IPS DF 6.9 (cell line): ENCODE measurements at places on chromosomes 12 and 14.
A peak's percentile ranks its signal among the peaks of the same experiment; 100 is the strongest.

- no peak overlapping the region for H3K27ac ChIP-seq
- no peak overlapping the region for H3K4me3 ChIP-seq
- H3K27me3 ChIP-seq = no peaks in the 10 kb centered on the region
These were observed 49.5 kb upstream of the NUAK1 start for GRCh38 chr12:106188256-106188655.

GRCh38 chr14:94569381-94570001, 8.2 kb downstream of the SERPINA4 start:
- no peaks in the 10 kb centered on the region for H3K27me3 ChIP-seq
- H3K4me1 ChIP-seq = no peaks in the 10 kb centered on the region
- H3K27ac ChIP-seq = no peak overlapping the region
- DNase-seq = no peak

- no peak overlapping the region for H3K27ac ChIP-seq
- no peaks in the 10 kb centered on the region for H3K27me3 ChIP-seq
- H3K4me1 ChIP-seq = no peaks in the 10 kb centered on the region
- H3K36me3 ChIP-seq = no peaks in the 10 kb centered on the region
These were observed 135.8 kb downstream of the INSM2 start for GRCh38 chr14:35669782-35670181.

DNA sequence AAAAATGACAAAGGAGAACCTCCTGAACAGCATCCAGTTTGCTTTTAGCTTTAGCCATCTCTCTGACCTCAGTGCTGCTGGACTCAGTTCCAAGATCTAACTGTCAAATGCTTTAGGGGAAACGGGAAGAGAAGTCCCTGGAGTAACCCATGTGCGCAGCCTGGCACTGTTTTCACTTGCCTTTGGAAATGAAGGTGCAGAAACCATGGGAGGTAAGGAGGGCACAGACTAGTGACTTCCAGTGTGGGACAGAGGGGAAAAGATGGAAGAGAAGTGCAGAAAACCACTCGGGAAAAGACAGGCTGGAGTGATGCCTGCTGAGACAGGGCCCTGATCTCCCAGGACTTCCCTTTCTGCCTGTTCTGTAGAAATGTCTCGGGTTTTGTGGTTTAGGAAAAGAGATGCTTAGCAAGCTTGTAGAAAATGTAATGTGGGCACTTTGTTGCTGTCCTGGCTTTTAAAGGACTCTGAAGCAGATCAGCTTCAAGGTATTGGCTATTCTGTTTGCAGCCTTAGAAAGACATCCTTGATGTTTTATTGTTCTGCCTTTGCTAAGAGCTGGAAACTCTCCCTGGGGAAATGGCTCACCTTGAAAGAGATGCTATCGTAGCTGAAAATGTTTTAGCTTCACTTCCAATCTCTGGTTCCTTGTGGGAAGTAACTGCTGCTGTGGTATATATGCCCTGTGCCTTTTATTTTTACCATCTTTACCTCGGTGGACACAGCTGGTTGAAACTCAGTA, 124.6 kb upstream of the HIF1A start:
- no peak for DNase-seq
- no peaks in the 10 kb centered on the region for H3K36me3 ChIP-seq
- no peak overlapping the region for H3K4me3 ChIP-seq

DNA sequence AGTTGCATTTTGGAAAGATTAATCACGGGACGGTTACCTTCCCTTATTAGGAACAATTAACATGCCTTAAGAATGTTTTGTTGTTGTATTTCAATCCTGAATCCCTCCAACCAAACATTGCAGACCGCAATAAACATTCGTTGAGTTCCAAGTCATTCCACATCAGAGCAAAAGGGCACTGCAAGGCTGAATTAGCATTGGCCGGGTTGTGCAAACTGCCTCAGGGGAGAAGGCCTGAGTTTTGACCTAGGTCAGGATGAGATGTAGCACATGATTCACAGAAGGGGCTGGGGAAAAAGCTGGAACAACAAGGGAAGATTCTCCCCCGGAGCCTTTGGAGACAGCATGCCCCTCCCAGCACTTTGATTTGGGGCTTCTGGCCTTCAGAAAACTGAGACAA, 82.1 kb upstream of the BDKRB2 start:
- no peaks in the 10 kb centered on the region for H3K36me3 ChIP-seq
- H3K4me1 ChIP-seq = no peaks in the 10 kb centered on the region
- no peak overlapping the region for H3K27ac ChIP-seq
- no peak for DNase-seq

DNA sequence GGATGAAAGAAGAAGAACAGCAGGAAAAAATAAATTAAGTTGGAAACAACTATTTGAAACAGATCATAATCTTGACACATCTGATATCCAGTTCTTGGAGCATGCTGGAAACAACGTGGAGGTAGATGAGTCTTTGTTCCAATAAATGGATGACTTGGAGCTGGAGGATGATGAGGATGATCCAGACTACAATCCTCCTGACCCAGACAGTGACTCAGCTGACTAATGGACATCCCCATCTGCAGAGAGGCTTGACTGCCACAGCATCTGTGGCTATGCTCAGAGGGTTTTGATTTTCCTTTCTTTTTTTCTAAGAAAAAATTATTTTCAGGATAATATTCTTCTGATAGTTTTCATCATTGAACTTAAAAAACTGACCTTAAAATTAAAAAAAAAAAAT, 6.2 kb upstream of the ZDHHC17 start:
- H3K4me1 ChIP-seq = peaks cover 3% of the 10 kb centered on the region; the same call in 1 of the 2 replicates
- no peak overlapping the region for H3K27ac ChIP-seq
- H3K36me3 ChIP-seq = no peaks in the 10 kb centered on the region
- no peaks in the 10 kb centered on the region for H3K27me3 ChIP-seq
- no peak for DNase-seq

DNA sequence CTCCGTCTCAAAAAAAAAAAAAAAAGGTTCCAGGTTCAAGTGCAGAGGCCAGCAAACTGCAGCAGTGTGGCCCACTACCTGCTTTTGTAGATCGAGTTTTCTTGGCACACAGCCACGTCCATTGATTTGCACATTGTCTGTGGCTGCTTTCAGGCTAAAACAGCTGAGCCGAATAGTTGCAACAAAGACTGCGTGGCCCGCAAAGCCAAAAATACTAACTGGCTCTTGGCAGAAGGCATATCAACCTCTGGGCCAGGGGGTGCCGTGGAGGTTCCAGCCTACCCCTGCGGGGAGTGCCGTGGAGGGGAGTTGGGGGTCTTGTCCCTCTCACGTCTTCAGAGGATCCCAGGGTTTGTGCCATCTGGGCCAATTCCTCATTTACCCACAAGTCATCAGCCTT, 170.1 kb downstream of the ADGRD1 start:
- no peaks in the 10 kb centered on the region for H3K27me3 ChIP-seq
- H3K27ac ChIP-seq = no peak overlapping the region
- no peaks in the 10 kb centered on the region for H3K4me1 ChIP-seq
- DNase-seq = no peak
- no peak overlapping the region for H3K4me3 ChIP-seq
- H3K36me3 ChIP-seq = no peaks in the 10 kb centered on the region

- no peak overlapping the region for H3K27ac ChIP-seq
- no peaks in the 10 kb centered on the region for H3K4me1 ChIP-seq
- DNase-seq = no peak
These were observed 74.6 kb downstream of the AKAP6 start for GRCh38 chr14:32403688-32404087.

GRCh38 chr12:110807640-110808039, 39.1 kb upstream of the CCDC63 start:
- 0 out of 2 replicates have a peak, but pooled peaks cover 2% of the 10 kb centered on the region for H3K4me1 ChIP-seq
- no peak overlapping the region for H3K27ac ChIP-seq
- H3K36me3 ChIP-seq = no peaks in the 10 kb centered on the region
- no peak for DNase-seq
- H3K27me3 ChIP-seq = no peaks in the 10 kb centered on the region; the same call in 1 of the 2 replicates

DNA sequence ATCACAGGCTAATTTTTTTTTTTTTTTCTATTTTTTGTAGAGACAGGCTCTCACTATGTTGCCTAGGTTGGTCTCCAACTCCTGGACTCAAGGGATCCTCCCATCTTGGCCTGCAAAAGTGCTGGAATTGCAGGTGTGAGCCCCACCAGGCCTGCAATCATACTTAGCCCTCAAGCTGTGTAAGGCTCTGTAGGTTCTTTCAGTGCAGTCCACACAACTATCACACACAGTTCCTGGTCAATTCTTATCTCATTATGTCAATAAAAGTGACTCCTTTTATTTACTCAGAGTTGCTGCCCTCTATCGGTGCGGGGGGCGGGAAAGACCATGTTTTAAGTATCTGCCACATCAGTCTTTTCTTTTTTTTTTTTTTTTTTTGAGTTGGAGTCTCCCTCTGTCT, 29.0 kb downstream of the SLC2A3 start:
- no peaks in the 10 kb centered on the region for H3K36me3 ChIP-seq
- DNase-seq = no peak
- H3K4me1 ChIP-seq = peaks cover 2% of the 10 kb centered on the region; the same call in 1 of the 2 replicates
- H3K27me3 ChIP-seq = no peaks in the 10 kb centered on the region
- no peak overlapping the region for H3K4me3 ChIP-seq

DNA sequence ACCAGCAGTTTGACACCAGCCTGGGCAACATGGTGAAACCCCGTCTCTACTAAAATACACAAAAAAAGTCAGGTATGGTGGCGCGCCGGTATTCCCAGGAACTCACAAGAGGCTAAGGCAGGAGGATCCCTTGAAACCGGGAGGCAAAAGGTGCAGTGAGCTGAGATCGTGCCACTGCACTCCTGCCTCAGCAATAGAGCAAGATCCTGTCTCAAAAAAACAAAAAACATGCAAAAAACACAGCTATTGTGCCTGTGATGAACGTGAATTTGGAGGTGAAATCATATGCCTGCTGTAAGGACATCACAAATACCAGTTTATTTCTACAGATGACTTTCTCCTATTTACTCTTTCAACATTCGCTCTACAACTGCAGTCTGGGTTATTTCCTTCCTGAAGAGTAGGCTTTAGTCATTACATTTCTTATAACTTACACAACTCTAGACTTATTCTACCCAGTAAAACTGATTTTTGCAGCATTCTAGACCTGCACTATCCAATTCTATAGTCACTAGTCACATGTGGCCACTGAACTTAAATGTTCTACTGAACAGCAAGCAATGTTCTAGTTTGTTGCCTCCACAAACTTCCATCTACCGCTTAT, 48.3 kb downstream of the HNRNPC start:
- no peak overlapping the region for H3K27ac ChIP-seq
- no peaks in the 10 kb centered on the region for H3K27me3 ChIP-seq
- no peaks in the 10 kb centered on the region for H3K4me1 ChIP-seq
- DNase-seq = no peak
- no peak overlapping the region for H3K4me3 ChIP-seq

DNA sequence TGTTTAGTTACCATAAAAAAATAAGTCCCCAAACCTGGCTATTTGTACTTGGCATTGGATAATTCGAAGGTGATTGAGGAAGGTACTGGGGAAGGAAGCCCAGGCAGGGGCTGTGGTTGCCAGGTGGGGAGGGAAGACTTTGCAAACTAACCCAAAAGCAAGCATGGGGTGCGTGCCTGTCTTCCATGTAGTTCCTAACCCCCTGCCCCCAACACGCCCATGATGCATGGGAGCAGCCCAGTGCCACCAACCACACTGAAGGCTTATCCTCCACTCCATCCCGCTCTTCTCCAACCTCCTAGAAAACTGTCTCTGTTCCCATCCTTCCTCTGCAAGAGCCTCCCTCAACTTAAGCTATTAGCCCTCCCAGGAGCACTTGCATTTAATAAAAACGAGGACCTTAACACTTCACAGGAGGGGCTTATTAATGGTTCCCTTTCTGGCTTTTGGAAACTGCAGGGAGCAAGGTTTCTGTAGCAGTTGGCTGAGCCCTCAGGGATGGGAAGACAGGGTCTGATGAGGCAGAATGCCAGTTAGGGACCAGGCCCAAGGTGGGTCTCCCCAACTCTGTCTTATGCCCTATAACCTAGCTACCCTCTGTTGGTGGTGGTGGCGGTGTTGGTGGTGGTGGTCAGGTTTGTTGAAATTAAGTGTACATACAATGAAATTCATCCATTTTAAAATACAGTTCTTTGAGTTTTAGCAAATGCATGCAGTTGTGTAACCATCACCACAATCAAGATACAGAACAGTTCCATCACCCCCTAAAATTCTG, 96.0 kb downstream of the ZFP36L1 start:
- no peaks in the 10 kb centered on the region for H3K4me1 ChIP-seq
- H3K4me3 ChIP-seq = no peak overlapping the region
- no peak for DNase-seq
- no peaks in the 10 kb centered on the region for H3K27me3 ChIP-seq
- H3K36me3 ChIP-seq = 0 out of 2 replicates have a peak, but pooled peaks cover 3% of the 10 kb centered on the region

- no peak for DNase-seq
- H3K27me3 ChIP-seq = no peaks in the 10 kb centered on the region
- H3K4me3 ChIP-seq = no peak overlapping the region
- H3K36me3 ChIP-seq = no peaks in the 10 kb centered on the region
- H3K27ac ChIP-seq = no peak overlapping the region
- no peaks in the 10 kb centered on the region; the same call in 1 of the 2 replicates for H3K4me1 ChIP-seq
These were observed 9.0 kb upstream of the BDKRB1 start for GRCh38 chr14:96247031-96247430.

GRCh38 chr12:24933694-24934407, 15.1 kb downstream of the BCAT1 start:
- H3K27me3 ChIP-seq = no peaks in the 10 kb centered on the region
- H3K4me3 ChIP-seq = no peak overlapping the region
- H3K27ac ChIP-seq = no peak overlapping the region

DNA sequence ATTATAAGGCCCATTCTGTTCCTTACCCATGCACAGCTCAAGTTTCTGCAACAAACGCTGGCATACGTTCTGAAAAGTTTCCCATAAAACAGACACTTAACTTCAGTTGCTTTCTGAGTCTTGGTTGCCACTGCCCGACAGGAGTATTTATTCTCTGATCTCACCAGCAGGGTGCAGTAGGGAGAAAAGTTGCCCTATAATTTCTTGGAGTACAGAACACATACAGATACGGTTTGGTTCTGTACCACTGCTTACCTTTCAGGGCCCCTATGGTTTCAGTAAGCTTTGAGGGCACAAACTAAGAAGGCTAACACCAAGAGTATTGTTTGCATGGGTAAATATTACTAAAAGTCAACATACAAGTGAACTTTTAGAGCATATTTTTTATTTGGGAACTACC, 77.9 kb downstream of the SPATA7 start:
- H3K36me3 ChIP-seq = peaks cover 2% of the 10 kb centered on the region; the same call in 1 of the 2 replicates
- H3K4me1 ChIP-seq = no peaks in the 10 kb centered on the region
- no peak overlapping the region for H3K4me3 ChIP-seq

DNA sequence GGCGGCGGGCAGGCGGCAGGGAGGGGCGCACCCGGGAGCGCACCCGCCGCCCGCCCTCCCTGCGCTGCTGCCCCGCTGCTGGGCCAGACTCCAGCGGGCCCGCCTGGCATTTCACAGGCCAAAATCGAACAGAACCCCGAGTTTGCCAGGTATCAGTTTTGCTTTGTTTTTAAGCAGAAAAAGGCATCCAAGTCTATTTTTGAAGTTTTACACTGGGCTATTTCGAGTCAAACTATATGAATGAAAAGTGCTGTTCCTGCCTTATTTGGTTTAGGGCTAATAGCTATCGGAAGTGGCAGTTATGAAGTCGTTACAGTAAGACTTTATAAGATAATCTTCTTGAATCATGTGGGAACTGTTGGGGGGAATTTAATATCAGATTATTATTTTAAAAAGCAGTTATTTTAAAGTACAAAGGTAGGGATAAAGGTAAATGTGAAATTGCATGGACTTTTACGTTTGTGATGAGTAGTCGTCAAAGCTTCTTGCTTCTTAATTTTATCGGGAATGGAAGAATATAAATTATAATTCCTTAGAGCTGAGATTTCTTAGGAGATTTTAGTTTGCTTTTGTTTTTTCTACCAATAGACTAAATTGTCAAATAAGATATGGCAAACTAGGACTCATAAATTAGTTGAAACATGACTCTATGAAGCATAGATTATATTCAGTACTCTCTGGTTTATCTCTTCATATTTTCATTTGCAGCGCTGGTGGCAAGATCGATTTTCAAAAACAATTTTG, 1.1 kb downstream of the MSRB3 start:
- H3K4me3 ChIP-seq = peak overlapping the region; percentile 89; the same call in 1 of the 2 replicates
- no peaks in the 10 kb centered on the region for H3K27me3 ChIP-seq
- H3K36me3 ChIP-seq = no peaks in the 10 kb centered on the region
